Activated gamma-delta T cell treated with Interleukin-2 at 50 U/mL for 16 hours (primary cell): ENCODE measurements at places on chromosomes 3 and 15.
A peak's percentile ranks its signal among the peaks of the same experiment; 100 is the strongest.

DNA sequence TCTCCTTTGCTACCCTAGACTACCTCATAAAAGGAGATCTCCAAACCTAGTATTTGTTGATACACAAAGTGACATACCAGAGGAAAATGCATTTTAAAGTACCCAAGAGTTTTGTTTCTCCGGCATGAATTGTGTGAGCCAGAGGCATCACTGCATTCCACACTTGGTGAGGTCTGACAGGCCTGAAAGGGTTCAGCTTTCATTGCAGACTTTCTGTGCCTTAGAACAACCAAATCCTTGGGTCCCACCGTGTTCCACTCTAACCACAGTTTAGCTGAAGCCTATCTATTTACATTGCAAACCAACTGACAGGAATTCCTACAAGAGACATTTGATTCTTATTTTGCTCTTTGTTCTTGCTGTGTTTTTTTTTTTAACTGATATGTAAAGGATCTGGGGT, 21.0 kb upstream of the EID1 start:
- no peak for DNase-seq

DNA sequence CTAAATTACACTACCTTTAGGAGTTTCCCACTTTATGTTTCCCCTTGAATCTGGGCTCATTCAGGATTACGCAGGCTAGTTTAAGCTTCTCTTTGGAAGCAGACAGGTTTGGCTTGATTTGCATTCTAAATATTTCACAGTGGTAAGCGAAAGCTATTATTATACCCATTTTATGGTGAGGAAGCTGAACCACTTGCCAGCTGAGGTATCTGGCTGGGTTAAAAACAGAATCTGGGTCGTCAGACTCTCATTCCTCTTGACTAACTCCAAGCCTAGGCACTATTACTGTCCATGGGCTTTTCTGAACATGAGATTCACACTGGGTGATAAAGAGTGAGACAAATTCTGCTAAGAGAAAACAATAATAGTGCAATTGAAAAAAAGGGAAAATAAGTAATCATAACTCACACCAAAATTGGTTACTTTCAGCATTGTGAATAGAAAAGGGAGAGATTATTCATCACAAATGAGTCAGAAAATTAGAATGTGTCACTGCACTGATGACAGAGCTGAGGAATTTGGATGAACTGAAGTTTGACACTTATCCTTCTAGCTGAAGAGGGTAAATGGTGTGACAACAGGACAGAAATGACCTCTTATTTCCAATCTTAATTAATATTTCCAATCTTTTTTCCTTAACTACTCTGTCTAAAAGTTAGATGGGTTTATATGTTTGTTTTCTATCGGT, 211.3 kb downstream of the TIGIT start:
- no peak for DNase-seq

GRCh38 chr15:31371520-31372240, 45.0 kb downstream of the KLF13 start:
- DNase-seq = no peak

- DNase-seq = no peak
Measured at GRCh38 chr3:178671377-178671776, 135.1 kb downstream of the KCNMB2 start.

DNA sequence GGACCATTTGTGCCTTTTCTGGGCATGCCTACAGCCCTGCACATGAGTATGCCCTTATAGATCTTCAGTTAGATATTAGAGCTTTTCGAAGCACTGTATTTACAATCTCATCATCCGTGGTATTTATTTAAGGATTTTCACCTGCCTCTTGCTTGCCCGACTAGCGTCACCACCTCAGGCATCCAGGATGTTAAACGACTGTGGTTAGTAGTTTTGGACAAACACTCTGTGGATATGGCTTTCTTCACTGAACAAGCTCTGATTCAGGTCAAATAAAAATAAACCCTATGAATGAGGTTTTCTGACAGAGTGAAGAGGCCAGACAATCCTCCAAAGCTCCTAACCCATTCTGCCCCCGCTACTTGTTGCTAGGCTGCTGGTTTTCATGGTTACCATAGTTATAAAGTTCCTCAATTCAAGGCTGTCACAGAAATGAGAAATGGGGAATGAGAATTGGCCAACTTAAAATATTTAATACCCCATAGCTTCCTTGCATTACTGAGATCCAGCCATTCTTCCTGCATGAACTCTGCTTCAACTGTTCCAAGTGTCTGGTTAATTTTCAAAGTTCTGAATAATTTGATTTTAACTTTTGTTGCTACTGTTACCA, 440.1 kb downstream of the GABRG3 start:
- DNase-seq = no peak

GRCh38 chr3:161851941-161852566, 355.4 kb downstream of the OTOL1 start:
- DNase-seq = no peak

- DNase-seq = no peak
Measured at GRCh38 chr15:39125226-39125625, 455.7 kb upstream of the THBS1 start.

DNA sequence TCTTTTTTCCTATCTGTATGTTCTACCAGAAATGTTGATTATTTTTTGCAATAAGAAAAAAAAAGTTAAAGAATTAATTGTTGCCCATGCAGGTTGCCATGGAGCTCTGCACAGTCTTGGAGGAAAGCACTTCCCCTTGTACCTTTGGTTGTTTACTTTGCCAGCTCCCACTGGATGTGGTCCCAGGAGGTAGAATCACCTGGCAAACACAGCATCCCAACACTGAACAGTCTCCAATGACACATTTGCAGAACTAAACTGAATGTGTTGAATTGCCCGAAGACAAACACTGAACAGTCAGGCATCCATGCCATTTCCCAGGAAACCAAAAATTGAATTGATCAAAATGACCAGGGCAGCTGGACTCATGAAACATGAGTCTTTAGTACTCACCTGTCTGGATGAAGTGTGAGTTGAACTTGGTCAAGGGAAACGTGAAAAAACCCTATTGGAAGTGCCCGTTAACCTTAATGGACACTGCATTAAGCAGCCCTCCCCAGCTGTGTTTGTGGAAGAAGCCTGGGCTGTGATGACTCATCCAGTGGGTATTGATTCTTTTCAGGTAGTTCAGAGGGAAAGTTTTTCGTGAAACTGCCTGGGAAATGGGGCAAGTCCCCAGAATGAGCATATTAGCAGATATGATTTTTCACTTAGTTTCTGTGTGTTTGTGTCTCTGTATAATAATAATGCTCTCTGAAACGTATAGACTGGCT, 284.7 kb upstream of the STT3B start:
- no peak for DNase-seq

DNA sequence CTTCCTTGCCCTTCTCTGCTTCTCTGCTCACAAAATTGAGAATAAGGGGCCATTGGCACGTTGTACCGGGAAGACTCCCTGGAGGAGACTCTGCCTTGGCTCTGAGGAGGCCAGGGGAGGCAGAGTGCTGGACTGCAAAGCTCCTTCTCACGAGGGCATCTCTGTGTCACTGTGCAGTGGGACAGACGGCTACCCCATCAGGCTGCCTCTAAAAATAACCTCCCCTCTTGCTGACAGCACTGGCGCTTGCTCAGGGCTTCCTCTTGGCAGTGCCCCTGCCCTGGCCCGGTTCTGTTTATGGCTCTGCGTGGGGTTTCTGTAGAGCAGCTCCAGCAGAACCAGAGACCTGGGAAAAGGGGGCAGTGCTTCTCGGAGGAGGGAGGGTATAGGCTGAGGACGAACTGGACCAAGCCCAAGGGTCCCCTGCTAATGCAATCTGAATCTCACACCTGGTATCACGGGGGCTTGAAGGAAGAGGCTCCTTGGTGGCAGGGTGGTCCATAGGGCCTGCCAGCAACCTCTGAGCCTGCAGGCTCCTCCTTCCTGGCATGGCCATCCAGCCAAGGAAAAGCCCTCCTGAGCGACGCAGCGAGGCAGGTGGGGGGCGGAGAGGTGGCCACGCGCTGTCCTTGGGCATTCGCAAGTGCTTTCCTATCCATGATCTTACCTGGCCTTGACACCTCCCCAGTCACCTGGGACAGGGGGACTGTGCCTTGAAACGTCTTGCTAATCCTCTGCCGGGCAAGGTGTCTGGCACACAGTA, 63.3 kb upstream of the TLE3 start:
- DNase-seq = no peak

DNA sequence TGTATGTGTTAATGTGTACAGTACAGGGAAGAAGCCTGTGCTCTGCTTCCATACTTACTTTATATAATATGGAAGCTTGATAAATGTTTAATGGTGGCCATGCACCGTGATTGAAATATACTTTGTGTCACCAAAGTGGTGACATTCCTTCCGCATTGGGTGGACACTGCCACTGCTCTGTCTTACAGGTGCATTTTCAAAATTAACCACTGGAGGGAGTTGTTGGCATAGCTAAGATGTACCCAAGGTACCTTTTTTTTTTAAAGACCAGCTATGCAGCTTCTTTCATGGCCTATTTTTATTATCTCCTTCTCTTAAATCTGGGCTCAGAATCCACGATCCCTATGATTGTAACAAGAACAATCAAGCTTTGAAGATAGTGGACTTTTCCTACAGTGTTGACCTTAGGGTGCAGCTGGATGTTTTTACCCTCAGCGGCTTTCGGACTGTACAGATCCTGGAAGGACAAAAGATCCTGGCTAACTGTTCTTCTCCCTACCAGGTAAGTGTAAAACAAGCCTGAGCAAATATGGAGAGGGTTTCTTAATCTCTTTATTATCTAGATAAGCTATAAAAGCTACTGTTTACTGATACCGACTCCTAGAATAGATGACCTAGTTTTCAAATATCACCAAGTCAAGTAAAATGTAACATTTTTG, 21.6 kb upstream of the PAK6 start:
- DNase-seq = peak; percentile 32

DNA sequence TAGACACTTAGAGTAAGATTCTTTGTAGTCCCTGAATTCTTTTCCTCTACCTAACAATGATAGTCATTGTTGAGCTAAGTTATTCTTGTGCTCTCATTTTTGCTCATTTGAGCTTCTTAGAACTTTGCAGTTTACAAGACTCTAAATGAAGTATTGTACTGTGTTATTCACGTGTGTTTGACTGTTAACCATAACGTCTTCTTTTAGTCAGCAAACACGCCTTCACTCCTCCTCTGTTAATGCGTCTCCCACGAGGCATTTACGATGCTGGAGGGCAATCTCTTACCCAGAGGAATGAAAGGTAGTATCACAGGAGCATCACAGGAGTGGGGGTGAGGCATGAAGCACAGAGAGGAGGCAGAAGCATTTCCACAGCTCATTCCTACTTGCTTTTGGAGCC, 14.8 kb upstream of the P2RY14 start:
- DNase-seq = no peak

DNA sequence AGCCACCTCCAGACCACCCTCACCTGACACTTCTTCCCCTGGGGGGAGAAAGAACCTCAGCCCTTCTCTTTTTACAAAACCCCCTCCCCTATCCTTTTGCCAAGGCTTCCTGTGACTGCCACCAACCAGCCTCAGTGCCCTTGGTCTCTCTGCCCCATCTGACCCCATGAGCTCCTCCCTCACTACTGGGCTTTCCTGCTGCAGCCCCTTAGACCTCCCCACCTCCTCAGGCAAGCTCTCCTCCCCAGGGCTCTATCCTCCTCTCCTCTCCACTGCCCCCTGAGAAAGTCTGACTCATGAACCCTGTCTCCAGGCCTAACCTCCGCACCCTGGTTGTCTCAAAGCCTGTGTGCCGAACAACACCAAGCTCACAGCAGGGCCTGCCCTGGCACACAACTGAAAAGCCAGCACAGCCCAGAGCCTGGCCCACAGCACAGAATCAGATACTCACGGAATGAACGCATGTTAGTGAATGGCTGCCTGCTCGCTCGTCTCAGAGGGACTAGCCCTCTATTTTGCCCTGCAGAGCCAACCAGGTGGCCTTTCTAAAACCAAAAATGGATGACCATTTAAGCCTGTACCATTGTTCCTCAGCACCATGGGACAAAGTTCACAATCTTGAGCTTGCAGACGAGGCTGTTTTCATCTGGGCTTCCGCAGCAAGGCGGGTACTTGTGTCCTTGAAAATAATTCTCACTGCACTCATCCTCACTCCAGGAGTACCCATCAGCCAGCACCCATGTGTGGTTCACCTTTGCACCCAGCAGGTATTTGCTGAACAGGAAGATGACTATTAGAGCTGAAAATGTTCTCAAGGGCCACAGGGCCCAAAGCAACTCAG, 1.7 kb downstream of the CHDH start:
- no peak for DNase-seq

- DNase-seq = no peak
Measured at GRCh38 chr3:112531358-112531781, 30.4 kb downstream of the ATG3 start.

DNA sequence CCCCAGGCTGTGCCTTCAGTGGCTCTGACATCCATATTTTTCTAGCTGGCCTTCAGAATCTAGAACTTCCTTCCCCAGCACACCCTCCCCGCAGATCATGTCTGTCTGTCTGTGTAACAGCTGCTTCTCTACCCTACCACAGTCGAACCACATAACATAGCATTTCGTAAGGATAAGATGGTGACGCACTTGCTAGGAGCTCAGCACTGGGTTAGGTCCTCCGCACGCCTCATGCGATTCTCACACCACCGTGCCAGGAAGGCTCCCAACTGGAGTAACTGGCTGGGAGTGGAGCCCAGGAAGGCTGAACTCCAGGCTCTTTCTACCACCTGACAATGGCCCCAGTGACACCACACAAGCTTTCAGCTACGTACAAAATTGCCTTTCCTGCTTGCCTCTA, 168.6 kb downstream of the STT3B start:
- DNase-seq = no peak

DNA sequence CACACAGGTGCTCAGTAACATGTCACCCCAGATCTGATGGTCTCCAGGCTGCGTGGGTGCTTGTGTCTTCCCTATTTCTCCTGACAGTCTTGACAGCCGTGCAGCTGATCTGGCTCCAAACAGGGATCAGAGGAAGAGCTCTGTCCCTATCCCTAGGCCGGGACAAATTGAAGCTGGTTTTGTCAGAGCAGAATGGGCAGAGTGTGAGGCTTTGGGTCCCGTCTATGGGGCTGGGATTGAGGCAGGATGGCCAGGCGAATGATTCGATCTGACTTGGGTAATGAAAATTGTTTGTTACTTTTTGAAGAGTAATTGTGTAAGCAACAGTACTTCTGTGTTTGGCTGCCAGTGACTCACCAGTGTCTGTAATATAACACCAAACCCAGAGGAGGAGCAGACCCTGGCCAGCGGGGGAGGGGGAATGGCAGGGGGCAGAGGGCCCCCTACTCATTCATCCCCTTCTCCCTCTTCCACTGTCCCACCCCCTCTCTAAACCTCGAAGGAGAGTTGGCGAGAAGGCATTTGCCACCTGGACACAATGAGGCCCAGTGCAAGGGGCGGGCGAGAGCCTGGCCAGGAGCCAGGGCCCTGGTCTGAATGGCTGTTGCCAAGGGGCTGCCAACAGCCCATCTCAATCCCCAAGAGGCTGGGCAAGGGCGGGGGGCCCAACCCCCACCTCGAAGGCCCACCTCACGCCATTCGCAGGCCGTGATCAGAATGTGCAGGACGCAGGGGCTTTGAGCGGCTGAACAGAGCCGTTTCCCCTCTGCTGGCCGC, 4.9 kb upstream of the MAGEF1 start:
- no peak for DNase-seq

- DNase-seq = no peak
Measured at GRCh38 chr15:68278595-68279405, 1.3 kb downstream of the FEM1B start.

DNA sequence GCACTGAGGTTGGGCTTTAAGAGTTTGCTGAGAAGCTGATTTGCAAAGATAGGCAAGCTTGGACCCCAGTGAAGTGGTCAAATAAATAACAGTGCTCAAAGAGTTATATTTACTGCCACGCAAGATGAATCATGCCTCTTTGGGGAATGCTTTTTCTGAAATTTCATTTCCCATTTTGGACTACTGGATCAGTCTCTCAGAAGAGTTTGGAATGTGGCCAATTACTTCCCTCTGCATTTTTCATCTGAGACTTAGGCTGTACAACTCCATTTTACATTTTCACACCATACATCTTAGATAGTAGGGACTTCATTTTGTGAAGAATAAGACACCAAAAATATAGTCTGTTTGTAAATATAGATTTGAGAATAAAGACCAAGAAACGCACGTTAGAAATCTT, 419.7 kb downstream of the FGF12 start:
- DNase-seq = no peak
